Stimulated activated CD8-positive, alpha-beta memory T cell treated with anti-CD3 and anti-CD28 coated beads, Interleukin-4, amount 100 ng/mL, for 1 hour (primary cell): ENCODE measurements at places on chromosomes 4 and X.

DNA sequence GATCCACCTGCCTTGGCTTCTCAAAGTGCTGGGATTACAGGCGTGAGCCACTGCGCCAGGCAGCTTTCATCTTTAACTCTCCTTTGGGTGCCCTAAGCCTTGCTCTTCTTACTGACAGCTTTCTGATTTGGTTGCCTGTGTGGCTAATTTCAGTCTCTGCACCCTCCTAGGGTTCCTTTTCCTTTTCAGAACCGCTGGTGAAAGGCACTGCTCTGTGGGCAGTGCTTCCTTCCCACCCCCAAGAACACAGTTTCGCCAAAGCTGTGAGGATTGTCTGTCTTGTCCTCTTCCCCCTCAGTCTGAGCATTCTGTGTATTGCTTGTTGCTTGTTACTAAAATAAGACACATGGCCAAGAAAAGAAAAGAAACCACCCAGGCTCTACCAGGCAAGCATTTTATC, 101.4 kb upstream of the FRMPD3 start:
- no peak for DNase-seq

DNA sequence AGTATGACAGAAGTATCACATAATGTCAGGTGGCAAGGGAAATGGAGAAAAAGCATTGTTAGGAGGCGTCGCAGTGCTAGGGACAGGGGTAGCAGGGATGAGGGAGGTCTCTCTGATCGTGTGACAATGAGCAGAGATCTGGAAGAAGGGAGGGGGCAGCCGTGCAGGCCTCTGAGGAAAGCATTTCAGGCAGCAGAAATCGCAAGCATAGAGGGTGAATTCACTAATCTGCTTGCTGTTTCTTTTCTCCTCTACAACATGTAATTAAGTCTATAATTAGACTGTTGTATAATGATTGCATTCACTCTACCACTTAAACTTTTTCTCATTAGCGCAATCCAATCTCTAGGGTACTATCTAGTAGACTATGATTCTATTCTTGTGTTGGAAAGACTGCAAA, 9.1 kb downstream of the CYP4V2 start:
- DNase-seq: no peak

DNA sequence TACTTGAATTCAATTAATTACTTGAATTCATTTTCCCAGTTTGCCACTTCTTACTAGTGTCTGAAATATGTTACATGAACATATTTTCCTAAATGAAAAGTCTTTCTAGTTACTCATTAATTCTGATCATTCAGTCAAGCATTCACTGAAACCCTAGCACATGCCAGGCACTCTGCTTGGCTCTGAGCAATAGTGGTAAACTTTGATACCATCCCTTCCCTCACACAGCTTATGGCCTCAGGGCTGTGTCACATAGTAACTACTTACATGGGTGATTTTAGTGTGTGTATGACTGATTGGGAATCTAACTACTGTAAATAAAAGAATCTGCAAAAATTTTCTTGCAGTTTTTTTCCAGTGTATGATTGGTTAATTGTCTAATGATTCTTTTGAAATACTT, 32.7 kb downstream of the METAP1 start:
- no peak for DNase-seq

DNA sequence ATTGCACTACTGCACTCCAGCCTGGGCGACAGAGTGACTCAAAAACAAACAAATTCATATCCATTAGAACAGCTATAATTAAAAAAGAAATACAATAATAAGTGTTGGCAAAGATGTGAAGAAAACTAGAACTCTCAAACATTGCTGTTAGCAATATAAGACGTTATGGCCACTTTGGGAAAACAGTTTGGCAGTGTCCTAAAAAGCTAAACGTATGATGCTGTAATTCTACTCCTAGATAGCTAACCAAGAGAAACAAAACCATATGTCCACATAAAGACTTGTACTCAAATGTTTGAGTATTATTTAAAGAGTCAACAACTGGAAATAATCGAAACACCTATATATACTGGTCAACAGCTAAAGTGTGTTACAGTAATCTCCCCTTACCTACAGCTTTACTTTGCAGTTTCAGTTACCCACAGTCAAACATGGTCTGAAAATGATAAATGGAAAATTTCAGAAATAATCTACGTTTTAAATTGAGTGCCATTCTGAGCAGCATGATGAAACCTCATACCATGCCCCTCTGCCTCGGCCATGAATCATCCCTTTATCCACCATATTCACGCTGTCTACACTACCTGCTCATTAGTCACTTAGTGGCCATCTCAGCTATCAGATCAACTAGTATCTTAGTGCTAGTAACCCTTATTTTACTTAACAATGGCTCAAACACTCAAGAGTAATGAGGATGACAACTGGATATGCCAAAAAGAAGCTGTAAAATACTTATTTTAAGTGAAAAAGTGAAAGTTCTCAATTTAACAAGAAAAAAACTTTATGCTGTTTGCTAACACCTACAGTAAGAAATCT, 4.9 kb downstream of the ELF2 start:
- DNase-seq: no peak

DNA sequence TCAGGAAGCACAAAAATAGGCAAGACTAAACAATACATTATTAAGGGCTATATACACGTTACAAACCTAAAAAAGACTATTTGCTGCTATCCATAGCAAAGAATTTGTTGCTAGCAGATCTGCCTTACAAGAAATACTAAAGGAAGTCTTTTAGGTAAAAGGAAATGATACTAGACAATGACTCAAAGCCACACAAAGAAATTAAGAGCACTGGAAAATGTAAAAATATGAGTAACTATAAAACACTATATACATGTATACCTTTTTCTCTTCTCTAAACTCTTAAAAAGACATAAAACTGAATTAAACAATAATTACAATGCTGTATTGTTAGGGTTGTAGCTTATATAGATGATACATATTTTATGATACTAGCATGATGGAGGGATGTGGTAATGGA, 25.7 kb downstream of the SLC9A7 start:
- no peak for DNase-seq

- DNase-seq: peak; percentile 5
Observed at GRCh38 chrX:19683817-19684216, 168.5 kb upstream of the MAP3K15 start.

GRCh38 chr4:8503801-8504200, 63.2 kb downstream of the TRMT44 start:
- DNase-seq: no peak

DNA sequence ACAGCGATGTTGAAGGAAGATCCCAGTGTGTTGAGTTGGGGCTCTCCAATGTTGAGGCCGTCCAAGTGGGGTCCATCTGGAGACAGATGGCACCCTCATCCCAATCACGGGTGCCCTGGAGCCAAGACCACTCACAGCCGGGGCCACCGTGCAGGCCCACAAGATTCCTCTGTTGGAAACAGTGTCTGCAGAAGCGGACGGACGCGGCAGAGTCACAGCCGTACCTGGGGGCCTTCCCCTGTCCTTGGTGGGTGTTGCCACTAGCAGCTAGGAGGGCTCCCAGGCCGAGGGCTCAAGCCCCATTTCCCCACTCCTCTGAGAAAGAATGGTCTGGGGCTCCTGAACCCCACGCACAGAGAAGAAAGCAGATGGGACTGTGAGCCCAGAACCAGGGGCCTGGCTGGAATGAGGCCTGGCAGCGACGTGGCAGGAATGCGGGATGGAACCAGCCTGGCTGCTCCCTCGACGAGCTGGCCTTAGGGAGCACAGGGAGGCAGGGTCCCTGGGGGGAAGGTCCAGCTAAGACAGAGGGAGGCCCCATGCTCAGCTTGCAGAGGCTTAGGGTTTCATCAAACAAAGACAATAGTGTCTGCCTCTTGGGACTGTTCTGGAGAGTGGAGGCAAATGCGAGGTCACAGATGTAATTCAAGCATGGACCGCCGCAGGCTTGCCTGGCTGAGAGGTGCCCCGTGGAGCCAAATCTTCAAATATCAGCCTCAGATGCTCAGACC, 228.9 kb downstream of the AFAP1 start:
- no peak for DNase-seq

DNA sequence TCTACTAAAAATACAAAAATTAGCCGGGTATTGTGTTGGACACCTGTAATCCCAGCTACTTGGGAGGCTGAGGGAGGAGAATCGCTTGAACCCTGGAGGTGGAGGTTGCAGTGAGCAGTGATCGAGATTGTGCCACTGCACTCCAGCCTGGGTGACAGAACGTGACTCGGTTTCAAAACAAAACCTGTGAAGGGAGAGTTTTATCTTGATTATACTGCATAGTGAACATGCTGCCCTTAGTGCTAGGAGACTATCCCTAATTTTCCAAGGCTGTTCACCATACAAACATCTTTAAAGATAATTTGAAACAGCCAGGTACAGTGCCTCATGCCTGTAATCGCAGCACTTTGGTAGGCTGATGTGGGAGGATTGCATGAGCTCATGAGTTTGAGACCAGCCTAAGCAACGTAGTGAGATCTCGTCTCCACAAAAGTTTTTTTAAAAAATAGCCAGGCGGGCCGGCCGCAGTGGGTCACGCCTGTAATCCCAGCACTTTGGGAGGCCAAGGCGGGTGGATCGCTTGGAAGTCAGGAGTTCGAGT, 6.2 kb downstream of the AFF1 start:
- no peak for DNase-seq

GRCh38 chr4:40121515-40121914, 64.9 kb downstream of the N4BP2 start:
- no peak for DNase-seq

DNA sequence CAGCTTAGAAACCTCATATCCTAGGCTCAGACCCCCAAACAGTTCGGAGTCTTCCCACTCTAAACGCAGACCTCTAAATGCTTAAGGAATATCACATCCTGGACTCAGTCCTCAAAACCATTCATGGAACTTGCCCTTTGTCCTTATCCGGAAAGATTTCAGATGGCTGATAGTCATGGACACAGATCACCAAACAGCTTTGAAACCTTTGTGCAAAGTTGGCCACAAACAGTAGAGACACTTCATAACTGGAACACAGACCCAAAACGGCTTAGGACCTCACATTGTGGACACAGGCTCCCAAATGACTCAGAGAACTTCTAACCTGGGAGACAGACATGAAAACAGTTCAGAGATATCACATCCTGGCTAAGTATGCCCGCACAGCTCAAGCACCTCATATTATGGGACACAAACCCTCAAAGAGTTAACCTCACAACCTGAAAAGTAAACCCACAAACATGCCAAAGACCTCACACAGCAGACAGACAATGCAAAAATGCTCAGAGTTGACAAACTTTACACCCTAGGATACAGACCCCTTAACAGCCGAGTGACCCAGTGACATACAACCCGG, 15.5 kb downstream of the SUV39H1 start:
- no peak for DNase-seq

DNA sequence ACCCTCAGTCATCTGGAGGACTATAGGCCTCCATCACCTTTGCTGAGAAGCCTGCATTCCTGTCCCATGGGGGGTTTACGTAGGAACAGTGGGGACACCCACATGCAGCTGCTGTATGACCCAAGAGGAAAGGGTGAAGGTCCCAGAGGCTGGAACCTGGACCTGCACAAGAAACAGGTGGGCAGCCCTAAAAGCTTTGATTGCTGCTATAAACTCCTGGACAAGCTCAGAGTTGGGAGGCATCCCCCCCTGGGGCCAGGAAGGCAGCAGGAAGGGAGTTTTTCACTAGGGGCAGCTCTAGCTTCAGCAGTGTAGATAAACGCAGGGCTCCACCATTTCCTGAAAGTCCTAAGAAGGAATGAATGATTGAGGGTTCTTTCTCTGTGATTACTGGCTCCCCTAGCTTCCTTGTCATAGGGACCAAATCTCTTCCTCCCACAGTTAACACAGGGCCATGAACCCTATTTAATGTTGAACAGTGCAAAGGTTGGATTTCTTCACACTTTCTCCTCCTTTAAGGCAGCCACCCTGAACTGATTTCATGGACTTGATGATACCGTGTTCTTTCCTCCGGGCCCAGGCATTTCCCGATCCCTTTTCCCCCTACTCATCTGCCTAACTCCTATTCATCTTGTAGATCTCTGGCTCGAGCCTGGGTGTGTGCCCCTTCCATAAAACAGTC, 84.2 kb downstream of the CHRNA9 start:
- DNase-seq: no peak

DNA sequence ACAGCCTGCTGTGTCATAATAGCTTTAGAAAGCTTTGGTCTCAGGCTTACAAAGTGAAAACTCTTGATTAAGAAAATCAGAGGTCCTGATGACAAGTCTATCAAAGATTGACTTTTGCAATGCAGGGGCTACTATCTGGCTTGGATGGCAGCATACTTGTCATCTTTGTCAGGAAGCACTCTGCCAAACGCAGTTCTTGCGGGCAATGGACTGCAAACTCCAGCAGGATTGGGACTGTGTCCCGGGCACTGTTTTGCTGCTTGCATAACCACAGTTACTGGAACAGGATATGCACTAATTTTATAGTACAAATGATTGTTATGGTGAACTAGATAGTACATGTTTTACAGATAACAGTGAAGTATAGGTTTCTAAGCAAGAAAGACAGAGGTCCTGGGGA, 185.6 kb downstream of the IQCM start:
- DNase-seq: no peak

- DNase-seq: no peak
Observed at GRCh38 chr4:140250989-140251552, 97.1 kb upstream of the MAML3 start.

DNA sequence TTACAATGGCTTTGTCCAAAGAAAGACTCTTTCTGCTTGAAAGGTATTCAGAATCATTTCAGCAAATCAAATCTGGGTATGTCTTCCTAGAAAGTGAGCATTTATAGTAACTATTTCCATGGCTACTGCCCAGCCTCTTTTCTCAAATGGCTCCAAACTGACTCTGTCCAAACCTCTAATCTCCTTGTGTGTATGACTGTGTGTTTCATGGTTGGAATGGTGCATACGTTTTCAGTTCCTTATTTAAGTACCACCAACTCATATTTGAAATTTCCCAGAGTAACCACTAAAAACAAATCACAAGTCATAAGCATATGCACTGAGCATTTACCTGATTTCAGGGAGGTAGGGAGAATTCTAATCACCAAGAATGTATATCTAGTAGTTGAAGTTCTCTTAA, 106.0 kb downstream of the TMEM144 start:
- no peak for DNase-seq
